Stimulated activated CD4-positive, alpha-beta T cell treated with anti-CD3 and anti-CD28 coated beads, Interleukin-4, amount 100 ng/mL, for 48 hours (primary cell): ENCODE measurements at places on chromosomes 2 and 18.

DNA sequence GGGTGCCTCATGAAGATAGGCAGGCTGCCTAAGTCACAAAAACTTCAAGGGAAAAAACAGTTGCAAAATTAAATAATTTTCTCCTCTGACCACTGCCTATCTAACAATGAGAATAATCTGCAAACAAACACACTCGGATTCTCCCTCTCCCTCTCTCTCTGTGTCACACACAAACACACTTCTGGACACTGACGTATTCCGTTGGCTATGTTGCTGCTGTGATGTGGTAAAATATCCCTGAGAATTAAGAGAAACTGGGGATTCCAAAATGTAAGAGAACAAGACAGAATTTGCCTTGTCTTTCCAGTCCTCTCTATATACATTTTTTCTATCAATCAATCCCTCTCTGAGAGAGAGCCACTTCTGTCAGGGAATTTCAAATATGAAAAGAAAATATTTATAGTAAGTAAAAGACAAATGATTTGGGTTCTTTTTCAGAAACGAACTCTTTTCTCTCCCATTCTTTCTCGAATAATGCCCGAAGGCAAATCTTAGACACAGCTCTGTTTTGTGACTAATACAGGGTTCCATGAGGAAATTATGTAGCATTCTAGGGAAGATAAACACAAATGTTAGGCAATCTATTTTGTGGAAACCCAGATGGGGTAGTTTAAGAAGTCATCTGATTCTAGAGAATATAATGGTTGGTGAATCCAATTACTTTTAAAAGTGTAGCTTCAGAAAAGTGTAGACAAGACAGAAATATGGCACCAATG is 310.3 kb upstream of the CYP26B1 start:
- no peak for DNase-seq

GRCh38 chr2:136402281-136402680 is 284.3 kb upstream of the CXCR4 start:
- no peak for DNase-seq

- DNase-seq, result no peak
These were observed 523.1 kb downstream of the PLCL1 start for GRCh38 chr2:198327526-198327925.

GRCh38 chr2:85541262-85541661 is 2.3 kb downstream of the MAT2A start:
- DNase-seq, result no peak

- no peak for DNase-seq
These were observed 118.1 kb downstream of the KLHL29 start for GRCh38 chr2:23503097-23503496.

GRCh38 chr2:23925702-23926289 is 1.1 kb downstream of the ATAD2B start:
- DNase-seq, result no peak

- DNase-seq, result no peak
These were observed 231.4 kb downstream of the HAUS1 start for GRCh38 chr18:46335534-46336101.

GRCh38 chr2:206112108-206112507 is 26.1 kb upstream of the INO80D start:
- DNase-seq, result no peak

DNA sequence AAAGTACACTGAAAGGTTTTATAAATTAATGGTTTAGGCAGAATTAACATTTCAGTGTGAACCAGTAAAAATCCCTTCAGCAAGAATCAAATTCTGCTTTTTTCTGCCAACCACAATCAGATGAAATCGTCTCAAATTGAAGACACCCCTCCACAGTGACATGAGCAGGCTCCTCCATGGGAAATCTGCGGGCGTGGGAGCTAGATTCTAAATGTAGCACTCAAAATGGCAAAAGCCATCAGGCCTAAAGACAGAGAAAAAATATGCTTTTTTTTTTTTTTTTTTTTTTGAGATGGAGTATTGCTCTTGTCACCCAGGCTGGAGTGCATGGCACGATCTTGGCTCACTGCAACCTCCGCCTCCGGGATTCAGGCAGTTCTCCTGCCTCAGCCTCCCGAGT is 55.8 kb upstream of the MRPS9 start:
- DNase-seq, result no peak

DNA sequence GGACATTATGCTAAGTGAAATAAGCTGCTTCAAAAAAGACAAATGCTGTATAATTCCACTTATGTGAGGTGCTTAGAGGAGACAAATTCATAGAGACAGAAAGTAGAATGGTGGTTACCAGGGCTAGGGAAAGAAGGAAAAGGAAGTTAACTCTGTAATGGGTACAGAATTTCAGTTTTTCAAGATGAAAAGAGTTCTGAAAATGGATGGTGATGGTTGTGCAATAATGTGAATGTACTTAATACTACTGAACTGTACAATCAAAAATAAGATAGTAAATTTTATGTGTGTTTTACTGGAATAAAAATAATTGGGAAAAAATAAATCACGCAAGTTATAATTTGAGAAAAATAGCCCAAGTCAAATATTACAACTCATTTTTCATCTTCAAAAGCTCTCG is 27.5 kb downstream of the ARHGAP25 start:
- no peak for DNase-seq

GRCh38 chr18:79774111-79774510 is 23.6 kb upstream of the KCNG2 start:
- DNase-seq, result no peak

GRCh38 chr2:10245661-10246060 is 57.0 kb upstream of the HPCAL1 start:
- DNase-seq, result no peak

DNA sequence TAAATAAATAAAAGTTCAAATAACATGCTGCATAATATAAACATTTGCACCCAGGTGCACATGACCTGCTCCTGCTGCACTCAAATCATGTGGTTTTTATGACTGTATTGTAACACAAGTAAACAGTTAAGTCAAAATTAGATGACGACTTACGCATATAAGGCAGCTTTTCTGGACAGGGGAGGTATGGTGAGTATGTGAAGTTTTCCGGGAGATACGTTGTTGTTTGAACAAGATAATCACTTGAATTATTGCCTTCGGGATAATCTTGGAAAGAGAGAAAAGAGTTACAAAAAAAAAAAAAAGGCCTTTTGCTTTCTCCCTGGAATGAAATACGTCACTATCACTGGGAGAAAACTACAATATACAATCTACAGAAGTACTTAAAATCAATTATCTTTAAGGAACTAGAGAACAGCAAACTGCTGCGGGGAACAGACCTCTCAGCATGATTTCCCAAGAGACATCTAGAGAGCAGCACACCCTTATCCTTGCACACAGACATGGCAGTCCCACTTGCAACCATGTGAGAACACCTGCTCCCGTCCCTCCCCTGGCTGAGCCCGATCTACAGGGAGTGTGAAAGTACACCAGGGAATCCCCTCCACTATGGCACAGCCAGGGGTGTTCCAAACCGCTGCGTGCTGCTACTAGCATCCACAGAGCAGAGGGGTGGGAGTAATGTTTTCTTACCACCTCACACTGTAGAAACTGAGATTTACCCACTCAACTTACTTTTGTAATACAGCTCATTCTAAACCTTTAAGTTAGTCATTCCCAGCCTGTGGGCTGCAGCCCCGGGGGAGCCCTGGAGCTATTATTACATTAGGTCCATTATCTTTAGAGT is 26.3 kb downstream of the B4GALT6 start:
- DNase-seq, result peak; percentile 44

DNA sequence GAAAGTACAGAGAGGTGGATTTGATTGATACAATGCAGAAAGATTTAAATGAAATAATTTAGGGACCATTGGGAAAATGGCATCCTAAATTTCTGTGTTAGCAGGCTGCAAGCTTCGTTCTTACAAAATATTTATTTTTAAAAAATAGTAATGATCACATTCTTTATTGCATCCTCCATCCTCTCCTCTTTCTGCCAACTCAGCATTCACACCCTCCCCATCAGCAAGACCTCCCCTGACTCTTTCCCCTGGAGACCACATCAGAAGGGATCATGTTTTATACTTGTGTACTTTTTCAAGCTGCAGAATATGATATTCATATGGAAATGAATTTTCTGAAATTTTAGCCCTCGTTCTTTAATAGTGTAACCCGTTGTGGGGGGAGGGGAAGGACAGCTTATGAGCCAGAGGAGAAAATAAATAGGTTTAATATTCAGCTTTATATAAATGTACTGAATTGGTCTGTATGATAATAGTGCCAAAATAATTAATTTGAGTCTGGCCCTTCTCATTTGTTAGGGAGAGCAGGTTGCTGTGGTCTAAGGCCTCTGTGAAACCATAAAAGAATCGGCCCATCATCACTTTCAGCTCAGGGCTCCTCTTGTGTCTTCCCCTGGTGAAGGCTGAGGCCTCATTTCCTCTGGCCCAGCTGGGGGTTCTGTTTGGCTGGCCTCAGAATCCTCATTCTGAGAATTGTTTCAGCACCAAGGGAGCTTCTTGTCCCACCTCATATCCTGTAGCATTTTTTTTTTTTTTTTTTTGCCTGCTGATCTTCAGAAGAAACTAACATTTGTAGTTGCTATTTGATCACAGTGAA is 330.8 kb downstream of the TXNL1 start:
- no peak for DNase-seq

- no peak for DNase-seq
These were observed 86.6 kb downstream of the VWC2L start for GRCh38 chr2:214497489-214497888.

GRCh38 chr2:9654452-9655100 is 23.8 kb upstream of the YWHAQ start:
- DNase-seq, result no peak

- no peak for DNase-seq
These were observed 31.9 kb upstream of the ITGA6 start for GRCh38 chr2:172395503-172395902.

DNA sequence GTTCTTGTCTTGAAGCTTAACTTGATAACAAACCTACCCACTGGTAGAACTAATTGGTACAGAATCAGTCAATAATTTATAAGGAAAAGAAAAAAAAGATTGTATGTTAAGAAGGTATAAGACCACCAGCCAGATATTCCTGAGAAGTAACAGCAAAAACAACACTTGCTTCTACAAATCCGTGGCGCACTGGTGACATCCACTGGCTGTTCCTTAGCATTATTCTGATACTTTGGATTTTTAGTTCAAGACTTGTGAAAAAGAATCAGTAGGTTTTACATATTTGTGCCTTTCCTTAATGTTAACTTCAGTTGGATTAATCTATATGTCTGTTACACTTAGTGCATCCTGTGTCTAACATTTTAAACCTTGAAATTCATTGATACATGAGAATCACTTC is 141.8 kb downstream of the GRB14 start:
- no peak for DNase-seq

- DNase-seq, result no peak
These were observed 367.4 kb upstream of the MYT1L start for GRCh38 chr2:2698182-2699120.

- DNase-seq, result no peak
These were observed 136.4 kb upstream of the SLC1A4 start for GRCh38 chr2:64852771-64853241.

DNA sequence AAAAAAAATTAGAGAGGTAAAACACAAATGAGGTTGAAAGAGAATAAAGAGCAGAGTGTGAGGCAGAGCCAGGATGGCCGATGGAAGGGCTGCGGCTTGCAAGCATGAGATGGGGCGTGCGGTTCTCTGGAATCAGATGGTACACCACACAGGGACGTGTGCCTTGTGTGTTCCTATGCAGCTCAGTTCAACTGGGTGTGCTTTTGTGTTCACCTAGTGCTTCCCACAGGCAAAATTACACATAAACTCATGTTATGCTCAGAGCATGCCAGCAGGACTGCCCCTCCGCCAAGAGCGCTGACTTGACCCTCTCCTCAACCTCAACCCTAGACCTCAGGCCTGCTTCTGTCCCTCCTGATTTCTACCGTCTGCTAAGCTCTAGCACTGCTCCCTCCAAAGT is 24.4 kb downstream of the STARD7 start:
- DNase-seq, result no peak

GRCh38 chr2:63408530-63408929 is 179.7 kb downstream of the WDPCP start:
- DNase-seq, result no peak

- no peak for DNase-seq
These were observed 32.8 kb downstream of the SOWAHC start for GRCh38 chr2:109646961-109647360.

DNA sequence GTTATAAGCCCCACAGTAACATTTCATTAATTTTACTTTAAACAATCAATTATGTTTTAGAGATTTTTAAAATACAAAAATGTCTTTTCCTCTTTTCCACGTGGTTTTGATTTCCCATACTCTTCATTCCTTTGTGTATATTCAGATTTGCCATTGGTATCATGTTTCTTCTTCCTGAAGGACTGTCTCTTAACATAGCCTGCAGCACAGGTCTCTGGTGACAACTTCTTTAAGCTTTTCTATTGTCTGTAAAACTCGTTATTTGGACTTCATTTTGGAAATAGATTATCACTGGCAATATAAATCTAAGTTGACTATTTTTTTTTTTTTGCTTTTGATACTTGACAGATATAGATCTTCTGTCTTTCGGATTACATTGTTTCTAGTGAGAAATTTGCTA is 115.2 kb upstream of the KLHL29 start:
- no peak for DNase-seq

DNA sequence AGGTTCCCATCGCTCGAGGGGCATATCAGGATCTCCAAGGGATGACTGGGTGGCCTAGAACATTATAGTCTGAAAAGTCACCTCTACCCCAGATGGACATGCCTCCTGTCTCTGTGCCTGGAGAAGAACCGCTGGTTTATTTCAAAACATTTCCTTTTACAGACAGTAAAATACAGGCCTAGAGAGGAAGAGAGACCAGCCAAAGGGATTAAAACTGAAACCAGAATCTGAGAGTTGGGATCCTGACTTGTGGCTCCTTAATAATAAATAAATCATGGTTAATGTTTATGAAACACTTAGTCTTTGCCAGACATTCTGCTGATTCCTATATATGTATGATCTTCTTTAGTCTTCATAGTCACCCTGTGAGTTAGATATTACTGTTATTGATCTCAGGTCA is 153.7 kb downstream of the DDX1 start:
- DNase-seq, result no peak

GRCh38 chr2:232341061-232341738 is 37.4 kb upstream of the ALPP start:
- no peak for DNase-seq

GRCh38 chr2:84846041-84846663 is 34.7 kb downstream of the TRABD2A start:
- no peak for DNase-seq

- no peak for DNase-seq
These were observed 72.2 kb downstream of the HDAC4 start for GRCh38 chr2:239328351-239329191.

DNA sequence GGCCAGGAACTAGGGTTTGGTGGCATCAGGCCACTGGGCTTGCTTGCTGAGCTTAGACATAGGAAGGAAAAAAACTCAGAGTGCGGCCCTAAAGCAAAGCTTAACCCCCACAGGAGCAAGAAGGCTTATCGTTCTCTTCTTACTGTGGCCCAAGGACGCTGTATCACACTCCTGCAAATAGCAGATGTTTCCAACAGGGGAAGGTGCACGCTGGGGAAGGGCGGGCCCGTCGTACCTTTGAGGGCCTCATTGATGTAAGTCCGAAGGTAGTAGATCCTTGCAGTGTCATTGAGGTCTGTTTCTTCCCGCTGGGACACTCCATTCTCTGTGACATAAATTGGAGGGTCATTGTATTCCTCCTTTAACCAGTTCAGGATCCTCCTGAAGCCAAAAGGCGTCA is 46.6 kb downstream of the LCT start:
- no peak for DNase-seq
